ENCODE measurements at places on chromosomes 3 and 15.

DNA sequence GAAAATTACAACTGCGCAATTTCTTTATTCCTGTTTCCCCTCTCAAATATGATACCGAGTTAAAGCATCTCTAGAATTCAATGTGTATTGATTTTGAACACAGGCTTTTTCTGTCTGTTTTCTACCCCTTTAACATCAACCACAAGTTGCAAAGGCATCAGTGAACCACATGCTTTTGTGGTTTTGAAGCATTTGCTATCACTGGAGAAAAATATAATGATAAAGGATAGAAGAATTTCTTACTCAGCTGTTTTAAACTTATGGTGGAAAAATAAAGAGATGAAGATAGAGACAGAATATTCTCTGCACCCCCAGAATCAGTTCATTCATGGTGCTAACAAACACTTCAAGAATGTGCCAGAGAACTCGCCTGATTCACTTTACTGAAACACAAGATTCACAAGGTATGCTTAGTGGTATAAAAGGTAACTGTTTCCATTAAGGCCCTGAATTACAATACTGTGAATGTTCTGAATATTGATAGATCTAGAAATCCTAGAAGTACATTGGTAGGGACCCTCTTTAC lies 9.5 kb upstream of the DPPA4 start:
- DNase-seq = no peak

- no peak for DNase-seq
Measured at GRCh38 chr15:76149291-76149915, 89.6 kb downstream of the TMEM266 start.

DNA sequence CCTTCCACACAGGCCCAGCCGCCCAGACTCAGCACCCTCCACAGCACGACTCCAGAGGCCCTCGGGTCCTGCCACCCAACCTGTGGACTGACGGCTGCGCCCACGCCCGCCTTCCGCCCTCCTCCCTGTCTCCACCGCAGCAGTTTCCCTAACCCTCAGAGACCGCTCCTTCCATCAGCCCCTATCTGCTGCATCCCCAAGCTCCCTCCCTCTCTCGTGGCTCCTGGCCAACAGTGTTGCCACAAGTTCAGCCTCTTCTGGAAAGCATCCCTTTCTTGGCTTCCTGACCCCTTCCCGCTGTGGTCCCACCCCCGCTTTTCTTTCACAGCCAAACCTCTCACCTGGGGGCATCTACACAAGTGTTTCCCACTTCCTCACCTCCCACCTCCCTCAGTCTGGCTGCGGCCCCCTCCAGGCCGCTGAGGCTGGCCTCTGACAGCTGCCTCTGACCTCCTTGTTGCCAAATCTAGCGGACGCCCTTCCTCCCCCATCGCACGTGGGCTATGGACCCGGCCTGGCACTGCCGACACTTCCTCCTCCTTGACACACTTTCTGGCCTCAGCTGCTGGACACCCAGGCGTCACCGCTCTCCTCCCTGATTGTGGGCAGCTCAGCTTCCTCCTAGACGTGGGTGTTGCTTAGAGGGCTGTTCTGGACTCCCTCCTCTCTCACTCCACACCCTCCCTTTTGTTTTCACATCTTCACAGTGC lies 168.8 kb upstream of the TLE3 start:
- DNase-seq = no peak

DNA sequence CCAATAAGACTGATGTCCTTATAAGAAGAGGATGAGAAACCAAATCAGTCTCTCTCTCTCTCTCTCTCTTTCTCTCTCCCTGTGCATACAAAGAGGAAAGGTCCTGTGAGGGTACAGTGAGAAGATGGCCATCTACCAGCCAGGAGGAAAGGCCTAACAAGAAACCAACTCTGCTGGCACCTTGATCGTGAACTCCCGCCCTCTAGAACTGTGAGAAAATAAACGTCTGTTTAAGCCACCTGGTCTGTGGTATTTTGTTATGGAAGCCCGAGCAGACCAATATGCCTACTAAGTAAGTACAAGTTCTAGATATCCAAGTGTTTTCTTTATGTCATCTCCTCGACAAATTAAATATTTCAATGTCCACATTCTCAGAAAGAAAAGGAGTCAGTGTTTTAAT lies 44.9 kb upstream of the TMC3 start:
- DNase-seq = no peak

DNA sequence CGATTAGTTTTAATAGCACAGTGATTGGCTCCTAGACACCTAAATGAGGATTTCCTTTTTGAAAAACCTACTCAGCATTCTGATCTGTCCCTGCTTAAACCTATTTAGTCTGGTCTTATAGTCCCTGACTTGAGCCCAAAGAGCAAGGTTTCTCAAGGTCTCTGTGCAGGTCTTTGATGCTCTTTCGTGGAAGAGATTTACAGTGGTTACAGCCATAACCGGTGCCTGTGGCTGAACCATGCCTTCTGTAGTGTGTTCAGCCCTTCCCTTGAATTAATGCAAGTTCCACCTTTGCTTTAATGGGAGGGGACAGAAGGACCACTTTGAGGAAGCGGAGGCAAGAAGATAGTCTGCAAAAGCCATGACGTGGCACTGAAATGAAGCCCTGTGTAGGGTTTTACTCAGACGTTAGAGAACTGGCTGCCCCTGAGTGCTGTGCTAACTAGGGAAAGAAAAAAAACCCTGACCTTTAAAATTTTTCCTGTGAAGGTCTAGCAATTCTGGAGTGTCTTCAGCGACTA lies 43.0 kb downstream of the ZBTB38 start:
- DNase-seq = no peak

Data from stimulated activated naive CD4-positive, alpha-beta T cell treated with Interleukin-2 at 50 U/mL for 16 hours (primary cell).